ENCODE measurements at places on chromosomes 16 and 17.

DNA sequence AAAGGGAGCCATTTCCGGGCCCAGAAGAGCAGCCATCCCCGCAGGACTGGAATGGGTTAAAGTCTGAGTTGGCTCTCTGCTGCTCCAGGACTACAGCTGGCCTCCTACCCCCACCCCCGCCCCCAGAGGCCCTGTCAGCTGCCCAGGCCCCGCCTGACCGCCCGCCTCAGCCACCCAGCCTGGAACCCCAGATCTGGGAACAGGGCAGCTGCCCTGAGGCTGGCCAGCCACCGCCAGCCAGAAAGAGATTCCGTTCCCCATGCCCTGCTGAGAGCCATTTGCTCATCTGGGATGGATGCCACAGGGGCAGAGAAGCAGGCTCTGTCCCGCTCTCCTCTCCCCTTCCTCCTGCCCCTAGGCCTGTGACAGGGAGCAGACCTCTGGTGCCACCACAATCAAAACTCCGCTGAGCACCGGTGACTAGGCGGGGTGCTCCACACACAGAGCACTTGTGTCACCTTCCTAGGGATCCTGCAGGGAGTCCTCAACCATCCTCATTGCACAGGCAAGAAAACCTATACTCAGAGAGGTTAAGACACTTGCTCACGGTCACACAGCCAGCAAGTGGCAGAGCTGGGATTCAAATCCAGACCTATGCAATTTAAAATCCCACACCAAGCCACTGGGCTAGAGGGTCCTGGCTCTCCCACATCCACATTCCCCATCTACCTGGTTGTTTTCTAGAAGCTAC, 44.1 kb downstream of the ZNF423 start:
- DNase-seq = no peak

- DNase-seq = no peak
Observed at GRCh38 chr17:49875685-49876084, 27.8 kb upstream of the TAC4 start.

DNA sequence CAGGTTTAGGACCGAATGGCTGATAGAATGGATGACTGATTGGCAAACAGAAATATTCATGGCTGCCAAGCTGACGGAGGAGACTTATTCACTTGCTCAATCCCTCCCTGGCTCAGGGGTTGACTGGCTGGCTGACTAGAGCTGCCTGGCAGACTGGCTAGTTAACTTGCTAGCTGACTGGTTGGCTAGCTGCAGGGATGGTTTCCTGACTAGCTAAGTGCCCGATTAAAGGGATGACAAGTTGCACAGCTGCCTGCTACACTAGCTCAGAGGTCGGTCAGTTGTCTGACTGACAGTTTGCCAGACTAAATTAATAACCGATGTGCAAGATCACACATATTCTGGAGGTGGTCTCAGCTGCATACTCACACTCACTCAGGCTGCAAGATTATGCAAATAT, 1208.4 kb upstream of the CDH8 start:
- DNase-seq = no peak

DNA sequence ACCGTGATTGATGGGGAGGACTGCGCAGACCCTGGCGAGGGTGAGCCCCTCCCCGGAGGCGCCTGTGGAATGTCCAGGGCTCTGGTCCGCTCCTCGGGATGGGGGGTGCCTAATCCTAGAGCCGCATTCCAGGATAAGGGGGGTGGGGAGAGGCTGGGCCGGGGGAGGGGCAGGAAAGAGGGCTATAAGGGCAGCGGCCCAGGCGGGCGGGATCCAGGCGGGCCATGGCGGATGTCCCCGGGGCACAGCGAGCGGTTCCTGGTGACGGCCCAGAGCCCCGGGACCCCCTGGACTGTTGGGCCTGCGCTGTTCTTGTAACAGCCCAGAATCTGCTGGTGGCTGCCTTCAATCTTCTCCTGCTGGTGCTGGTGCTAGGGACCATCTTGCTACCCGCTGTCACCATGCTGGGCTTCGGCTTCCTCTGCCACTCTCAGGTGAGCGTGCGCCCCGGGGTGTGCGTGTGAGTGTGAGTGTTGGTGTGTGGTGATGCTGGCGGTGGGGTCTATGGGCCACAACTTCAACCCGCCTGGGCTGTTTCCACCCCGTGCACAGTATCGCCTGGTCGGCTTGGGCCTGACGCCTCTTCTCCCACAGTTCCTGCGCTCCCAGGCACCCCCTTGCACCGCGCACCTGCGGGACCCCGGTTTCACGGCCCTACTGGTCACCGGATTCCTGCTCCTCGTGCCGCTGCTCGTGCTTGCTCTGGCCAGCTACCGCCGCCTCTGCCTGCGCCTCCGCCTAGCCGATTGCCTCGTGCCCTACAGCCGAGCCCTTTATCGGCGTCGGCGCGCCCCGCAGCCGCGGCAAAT, at the start of gene TMEM88:
TSS of gene TMEM88 (plus strand) at position 216 of the 809 bp plus-strand sequence. CDS start at position 225, 9 bp downstream.
- DNase-seq = no peak

DNA sequence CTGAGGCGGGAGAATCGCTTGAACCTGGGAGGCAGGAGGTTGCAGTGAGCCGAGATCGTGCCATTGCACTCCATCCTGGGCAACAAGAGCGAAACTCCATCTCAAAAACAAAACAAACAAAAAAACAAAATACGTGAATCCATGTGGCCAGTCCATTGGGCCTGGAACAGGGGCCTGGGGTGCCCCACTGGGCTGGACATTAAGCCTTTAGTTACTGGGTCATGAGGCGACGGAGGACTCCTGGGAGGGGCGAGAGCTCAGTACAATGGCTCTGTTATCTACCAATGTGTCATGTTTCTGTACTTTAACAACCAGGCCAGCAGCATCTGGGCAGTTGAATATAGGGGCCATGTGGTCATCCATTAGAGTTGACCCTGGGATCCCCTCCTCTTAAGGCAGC, 18.9 kb upstream of the CLEC18A start:
- no peak for DNase-seq

GRCh38 chr16:3488801-3489200, 6.5 kb downstream of the C16orf90 start:
- DNase-seq = no peak

DNA sequence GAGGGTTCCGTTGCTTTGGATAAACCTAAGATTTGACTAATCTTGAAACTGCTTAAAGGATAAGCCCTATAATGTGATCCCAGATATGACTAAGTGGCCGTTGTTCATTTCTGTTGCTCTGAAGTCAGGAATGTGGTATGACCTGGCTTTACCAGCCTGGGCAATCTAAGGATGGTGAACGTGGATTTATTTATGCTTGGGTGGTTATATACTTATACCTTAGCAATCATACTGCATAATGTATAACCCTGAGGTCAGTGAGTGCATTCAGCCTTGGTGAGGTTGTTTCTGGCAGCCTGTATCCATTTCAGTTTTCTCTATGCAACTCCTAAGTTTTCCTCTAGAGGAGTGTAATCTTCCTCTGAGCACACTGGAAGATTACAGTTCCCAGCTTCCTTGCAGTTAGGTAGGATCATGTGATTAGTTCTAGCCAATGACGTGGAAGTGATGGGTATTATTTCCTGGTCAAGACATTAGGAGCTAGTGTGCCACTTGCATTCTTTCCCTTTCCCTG, 41.9 kb downstream of the FTO start:
- DNase-seq = no peak

DNA sequence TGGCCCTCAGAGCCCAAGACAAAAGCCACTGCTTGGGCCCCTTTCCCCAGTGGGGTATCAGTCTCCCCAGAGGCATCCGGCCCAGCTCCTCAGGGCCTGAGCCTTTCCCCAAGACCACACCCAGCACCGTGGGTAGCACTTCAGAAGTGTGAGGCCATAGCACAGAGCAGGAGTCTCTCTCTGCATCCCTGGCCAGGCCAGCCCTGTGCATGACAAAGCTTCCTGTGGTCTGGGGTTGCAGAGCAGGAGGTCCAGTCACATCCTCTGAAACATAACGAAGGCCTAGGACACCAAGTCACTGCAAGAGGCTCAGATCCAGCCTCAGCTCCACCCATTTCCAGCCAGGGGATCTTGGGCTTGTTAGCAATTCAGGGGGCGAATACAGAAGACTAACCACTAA, 56.8 kb upstream of the ZNF423 start:
- no peak for DNase-seq

- no peak for DNase-seq
Observed at GRCh38 chr16:66858740-66859396, 14.7 kb downstream of the CA7 start.

DNA sequence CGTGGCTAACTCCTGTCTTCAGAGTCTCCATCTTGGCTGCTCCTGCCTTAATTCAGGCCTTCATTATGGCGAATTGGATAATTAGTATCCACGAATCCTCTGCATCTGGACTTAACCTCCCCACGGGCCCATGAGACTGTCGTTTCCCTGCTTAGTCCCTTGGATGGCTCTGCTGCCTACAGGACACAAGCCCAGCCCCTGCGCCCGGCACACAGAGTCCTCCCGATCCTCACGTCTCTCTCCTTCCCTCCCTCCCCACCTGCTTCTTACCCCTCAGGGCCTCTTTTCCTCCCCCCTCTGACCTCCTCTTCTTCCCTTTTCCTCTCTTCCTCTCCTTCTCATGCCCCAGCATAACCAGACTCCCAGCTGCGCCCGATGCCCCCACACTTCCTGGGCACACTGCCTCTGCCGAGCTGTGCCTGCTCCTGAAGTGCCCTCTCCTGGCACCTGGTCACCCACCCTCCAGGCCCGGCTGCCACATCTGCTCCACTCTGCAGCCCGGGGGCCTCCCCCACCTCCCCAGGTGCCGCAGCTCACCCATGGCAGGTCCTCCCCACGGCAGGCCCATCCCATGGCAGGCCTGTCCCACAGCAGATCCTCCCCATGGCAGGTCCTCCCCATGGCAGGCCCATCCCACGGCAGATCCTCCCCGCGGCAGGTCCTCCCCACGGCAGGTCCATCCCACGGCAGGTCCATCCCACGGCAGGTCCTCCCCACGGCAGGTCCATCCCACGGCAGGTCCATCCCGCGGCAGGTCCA, 45.9 kb downstream of the RPH3AL start:
- no peak for DNase-seq

DNA sequence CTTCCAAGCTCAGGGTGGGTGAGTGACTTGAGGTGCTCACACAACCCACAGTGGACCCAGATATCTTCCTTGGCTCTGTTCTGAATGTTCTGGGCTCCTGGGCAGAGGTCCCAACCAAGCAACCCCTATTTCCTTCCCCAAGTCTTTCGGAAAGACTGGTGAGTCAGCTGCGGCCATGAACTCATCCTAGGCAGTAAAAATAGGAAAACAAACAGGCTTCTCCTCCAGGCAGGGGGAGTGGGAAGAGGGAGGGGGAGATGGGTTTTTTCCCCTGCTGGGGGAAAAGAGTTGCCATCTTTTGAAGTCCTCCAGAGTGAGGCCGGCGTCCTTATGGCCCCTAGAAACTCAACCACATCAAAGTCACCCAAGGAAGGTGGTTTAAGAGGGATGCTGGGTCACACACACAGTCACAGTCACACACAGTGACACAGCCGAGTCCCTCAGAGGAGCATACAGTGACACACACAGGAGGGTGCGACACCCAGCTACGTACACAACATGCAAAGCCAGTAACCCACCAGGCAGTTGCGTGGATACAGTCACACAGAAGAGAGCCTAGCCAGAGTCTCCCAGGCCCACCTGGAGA, 16.0 kb upstream of the DLX4 start:
- no peak for DNase-seq

DNA sequence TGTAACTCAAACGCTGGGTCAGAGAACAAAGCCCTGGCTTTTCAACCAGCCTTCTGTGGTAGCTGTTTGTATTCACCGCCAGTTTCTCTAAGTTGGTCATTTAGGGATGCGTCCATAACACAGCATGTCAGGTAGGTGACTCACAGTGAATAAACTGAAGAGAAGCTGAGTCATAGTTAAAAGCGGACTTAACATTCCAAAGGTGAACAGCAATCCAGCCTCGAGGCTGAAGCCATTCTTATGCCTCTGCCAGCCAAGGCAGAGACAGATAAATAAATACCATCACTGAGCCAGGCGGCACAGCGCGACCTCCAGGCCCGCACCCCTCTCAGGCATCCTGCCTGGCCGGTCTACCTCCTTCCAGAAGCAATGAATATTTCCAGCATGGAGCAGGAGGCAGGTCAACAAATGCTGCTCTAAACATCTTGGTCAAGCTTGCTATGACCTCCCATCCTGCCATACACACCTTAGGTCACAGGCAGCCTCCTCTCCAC, 12.4 kb upstream of the CACNG4 start:
- DNase-seq = no peak

- peak; percentile 2 for DNase-seq
Observed at GRCh38 chr17:3843935-3844516, 2.0 kb downstream of the NCBP3 start.

- no peak for DNase-seq
Observed at GRCh38 chr16:3480901-3481695, 14.2 kb downstream of the C16orf90 start.

GRCh38 chr16:79372503-79373184, 227.9 kb downstream of the MAF start:
- DNase-seq = no peak

DNA sequence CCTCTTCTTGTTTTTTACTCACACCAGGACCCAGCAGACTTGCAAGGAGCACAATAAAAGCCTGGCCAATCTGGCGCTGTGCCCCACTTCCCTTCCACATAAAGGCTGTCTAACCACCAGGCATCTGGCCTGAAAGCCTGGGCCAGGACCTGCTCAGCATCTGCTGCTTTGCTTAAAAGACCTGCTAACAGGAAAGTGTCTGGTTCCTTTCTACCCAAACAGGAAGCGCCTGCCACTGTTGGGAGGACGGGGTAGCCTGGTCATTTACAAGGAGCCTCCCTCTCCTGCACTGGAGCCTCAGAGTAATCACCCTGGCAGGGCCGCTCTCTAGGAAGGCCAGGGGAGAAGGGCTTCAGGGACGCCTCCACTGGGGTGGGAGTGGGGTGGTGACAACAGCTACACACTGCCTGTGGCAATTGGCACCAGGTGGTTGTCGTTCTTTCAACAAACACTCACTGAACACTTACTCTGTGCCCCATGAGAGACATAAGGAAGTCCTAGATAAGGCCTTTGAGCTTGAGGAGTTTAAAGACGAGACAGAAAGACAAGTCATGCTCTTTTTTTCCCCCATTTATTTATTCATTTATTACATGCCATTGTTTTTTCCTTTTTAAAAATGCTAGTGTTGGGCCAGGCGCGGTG, 6.3 kb upstream of the MMP28 start:
- DNase-seq = no peak

DNA sequence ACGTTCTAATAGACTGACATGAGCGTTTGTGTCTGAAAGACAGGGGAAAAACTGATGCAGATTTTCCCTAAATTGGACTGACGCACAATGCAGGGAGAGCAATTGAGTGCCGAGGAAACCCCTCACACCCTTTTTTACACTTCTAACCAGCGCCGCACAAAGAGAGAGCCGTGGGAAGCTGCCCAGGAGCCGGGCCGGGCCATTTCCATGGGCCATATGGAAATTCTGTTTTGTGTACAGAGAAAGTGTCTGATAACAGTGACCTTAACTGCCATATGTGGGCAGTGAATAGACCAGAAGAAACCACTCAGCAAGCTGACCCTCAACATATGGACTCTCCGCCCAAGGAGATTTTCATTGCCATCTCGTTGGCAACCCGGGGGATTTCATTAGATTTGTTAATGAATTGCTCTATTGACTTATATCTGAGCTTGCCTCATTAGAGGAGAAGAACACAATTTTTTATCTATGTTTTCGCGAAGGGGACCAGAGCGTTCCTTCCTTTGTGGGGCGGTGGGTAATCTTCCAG, 225.9 kb upstream of the IRX3 start:
- no peak for DNase-seq
